ENCODE measurements at places on chromosomes 12 and 14.

GRCh38 chr14:77100961-77101360 is 2.9 kb downstream of the CIPC start:
- no peak for DNase-seq

DNA sequence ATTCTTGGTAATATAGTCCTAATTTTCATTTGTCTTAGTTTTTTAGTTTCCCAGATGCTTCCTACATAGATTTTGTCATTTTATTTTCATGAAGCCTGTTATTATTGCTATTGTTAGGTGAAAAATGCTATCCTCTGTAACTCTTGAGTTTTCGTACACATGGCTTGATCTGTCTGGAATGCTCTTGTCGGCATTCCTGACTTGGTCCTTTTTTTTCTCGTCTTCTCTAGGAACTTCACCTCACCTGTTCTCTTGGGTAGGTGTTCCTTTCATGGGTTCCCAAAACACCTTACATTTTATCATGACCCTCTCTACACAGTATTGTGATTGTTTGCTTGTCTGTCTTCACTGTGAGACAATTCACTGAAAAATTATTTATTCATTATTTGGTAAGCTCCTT is 267.4 kb downstream of the TMTC2 start:
- no peak for DNase-seq

- DNase-seq = no peak
Observed at GRCh38 chr12:42790761-42791151, 201.2 kb upstream of the PRICKLE1 start.

- no peak for DNase-seq
Observed at GRCh38 chr14:99315197-99315596, 43.2 kb upstream of the BCL11B start.

DNA sequence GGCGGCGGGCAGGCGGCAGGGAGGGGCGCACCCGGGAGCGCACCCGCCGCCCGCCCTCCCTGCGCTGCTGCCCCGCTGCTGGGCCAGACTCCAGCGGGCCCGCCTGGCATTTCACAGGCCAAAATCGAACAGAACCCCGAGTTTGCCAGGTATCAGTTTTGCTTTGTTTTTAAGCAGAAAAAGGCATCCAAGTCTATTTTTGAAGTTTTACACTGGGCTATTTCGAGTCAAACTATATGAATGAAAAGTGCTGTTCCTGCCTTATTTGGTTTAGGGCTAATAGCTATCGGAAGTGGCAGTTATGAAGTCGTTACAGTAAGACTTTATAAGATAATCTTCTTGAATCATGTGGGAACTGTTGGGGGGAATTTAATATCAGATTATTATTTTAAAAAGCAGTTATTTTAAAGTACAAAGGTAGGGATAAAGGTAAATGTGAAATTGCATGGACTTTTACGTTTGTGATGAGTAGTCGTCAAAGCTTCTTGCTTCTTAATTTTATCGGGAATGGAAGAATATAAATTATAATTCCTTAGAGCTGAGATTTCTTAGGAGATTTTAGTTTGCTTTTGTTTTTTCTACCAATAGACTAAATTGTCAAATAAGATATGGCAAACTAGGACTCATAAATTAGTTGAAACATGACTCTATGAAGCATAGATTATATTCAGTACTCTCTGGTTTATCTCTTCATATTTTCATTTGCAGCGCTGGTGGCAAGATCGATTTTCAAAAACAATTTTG is 1.1 kb downstream of the MSRB3 start:
- DNase-seq = no peak

DNA sequence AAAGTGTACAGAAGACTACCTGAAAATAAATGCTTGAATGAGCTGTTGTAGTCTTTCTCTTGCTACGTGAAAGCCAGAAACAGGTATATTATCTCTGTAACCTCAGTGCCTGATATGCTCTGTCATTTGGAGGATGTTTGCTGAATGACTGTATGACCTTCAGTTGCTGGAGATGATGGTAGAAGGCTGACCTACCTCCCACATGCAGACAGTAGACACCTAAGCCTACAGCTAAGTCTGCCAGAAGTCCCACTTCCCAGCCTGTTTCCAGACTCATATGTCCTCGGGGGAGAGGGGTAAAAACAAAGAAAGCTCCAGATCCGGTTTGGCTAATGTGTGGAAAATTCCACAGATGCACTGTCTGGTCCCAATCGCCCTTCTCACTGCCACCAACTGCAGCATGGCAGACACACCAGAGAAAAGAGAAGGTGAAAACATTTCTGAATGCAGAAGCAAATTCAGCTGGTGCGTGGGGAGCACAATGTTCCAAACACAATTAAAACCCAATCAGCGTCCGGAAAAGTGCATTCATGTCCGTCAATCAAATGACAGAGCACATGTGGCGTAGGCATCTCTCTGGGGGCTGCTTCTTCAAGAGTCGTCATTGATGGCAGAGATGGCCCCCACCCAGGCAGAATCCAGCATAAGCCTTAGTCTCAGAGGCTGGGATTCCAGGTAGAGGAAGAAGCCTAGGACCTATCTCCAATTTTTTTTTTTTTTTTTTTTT is 76.3 kb upstream of the TBX3 start:
- no peak for DNase-seq

GRCh38 chr12:100753837-100754236 is 40.7 kb upstream of the ANO4 start:
- DNase-seq = no peak

DNA sequence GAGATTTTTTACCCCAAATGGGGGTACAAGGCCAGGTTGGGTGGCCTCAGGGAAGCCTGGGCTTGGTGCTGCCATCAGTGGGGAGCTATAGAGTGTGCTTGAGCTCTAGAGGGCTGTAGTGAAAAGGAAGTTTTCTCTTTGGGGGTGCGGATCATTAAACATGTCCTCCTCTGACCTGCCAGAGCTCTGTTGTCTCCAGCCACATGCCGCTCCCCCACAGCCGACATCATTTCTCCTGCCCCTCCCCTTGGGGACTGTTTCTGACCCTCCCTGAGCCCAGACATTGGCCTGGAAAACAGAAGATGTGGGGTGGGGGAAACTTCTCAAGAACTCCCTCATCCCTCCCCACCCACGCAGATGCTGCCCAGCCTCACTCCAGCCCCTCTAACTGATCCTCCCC is 25.3 kb downstream of the DTX1 start:
- DNase-seq = no peak

DNA sequence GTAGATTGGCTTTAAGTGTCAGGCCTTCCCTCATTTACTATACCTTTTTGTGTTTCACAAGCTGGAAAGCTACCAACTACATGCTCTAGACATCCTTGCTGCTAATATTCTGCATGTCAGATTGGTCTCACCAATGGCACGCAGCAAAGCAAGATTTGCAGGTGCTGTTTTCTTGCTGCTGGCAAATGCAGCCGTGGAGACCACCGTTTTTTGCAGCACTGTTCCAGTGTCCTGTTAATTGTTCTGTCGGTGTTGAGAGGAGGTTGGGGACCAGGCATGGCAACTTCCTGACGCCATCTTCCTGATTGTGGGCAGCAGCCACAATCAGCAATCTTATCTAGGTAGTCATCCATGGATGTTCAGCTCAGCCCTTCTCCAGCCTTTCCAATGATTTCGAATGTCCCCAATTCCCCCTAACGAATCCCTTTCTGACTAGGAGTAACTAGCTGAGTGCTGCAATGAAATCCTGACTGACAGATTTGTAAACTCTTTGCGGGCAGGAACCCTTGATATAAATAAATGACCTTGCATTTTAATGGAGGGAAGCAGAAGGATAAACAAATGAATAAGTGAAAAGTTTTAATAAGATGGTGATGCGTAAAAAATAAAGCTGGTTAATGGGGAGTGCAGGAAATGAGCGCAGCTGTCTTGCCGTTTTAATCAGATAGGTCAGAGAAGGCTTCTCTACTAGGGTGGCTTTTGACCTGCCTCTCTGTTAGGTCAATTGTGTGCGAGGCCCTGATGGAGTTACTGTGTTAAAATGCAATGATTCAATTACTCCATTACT is 574 bp upstream of the CRADD start:
- DNase-seq = no peak

DNA sequence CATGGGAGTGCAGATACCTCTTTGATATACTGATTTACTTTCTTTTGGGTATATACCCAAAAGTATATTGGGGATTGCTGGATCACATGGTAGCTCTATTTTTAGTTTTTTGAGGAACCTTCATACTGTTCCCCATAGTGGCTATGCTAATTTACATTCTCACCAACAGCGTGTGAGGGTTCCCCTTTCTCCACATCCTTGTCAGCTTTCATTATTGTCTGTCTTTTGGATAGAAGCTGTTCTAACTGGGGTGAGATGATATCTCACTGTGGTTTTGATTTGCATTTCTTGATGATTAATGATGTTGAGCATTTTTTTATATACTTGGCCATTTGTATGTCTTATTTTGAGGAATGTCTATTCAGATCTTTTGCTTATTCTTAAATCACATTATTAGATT is 44.1 kb upstream of the JDP2 start:
- DNase-seq = no peak

- no peak for DNase-seq
Observed at GRCh38 chr14:71555654-71556559, 376.3 kb upstream of the RGS6 start.

- DNase-seq = no peak
Observed at GRCh38 chr14:104794993-104795780, at the start of gene AKT1. AKT1 (minus strand) TSS chr14:104795748; CDS start chr14:104792643, 3,105 bp downstream.

DNA sequence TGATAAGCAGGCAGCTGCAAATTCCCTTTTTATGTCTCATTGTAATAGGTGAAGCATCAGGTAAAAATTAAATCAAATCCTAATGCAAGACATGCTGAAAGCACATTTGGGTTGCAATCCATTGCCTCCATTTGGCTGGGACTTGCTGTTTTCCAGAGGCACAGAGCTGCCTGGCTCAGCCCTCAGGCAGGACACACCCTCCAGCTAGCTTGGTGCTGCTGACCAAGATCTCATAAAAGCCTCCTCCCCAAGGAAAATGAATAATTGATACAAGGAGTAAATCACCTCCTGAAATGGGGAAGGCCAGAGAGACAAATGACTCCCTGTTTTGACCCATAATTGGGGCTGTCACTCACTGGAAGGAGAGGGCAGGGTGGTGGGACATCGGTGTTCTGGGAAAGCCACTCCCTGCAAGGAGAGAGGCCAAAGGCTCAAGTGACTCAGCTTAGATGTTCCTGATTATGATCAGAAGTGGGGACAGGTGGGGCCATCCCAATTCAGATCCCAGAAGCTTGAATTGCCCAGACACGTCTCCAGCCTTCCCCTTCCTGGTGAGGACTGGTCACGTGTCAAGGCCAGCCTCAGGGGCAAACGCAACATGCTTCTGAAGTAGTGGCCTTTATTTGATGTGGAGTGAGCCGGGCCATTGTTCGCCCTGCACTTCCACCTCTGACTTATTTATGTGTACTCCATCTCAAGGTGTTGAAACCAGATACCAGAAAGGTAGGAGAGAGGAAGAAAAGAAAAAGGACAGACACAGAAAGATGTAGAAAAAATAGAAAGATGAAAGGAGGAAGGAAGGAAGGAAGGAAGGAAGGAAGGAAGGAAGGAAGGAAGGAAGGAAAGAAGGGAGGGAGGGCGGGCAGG is 773.7 kb downstream of the BCL11B start:
- DNase-seq = no peak

- peak; percentile 45 for DNase-seq
Observed at GRCh38 chr12:33439587-33440011, at the start of gene SYT10. SYT10 (minus strand) TSS chr12:33439819; CDS start chr12:33439522, 297 bp downstream.

DNA sequence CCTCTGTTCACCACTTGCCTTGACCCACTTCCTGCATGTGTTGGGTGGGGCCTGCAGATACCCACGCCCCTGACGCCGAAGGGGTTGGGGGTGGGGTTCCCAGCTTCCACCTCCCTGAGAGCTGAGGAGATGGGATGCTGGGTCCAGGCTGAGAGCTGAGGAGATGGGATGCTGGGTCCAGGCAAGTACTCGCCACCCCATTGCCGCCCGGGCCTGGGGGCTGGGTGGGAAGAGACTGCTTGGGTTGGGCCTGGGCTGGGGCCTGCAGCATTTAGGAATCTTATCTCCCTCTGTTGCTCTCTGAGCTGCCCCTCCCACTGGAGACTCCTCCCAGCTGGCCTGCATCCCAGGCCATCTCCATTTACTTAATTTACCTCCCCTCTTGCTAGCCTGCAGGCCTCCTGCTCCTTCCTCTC is 17.4 kb downstream of the TEAD4 start:
- DNase-seq = no peak

GRCh38 chr12:40854604-40855003 is 162.4 kb downstream of the CNTN1 start:
- DNase-seq = no peak

DNA sequence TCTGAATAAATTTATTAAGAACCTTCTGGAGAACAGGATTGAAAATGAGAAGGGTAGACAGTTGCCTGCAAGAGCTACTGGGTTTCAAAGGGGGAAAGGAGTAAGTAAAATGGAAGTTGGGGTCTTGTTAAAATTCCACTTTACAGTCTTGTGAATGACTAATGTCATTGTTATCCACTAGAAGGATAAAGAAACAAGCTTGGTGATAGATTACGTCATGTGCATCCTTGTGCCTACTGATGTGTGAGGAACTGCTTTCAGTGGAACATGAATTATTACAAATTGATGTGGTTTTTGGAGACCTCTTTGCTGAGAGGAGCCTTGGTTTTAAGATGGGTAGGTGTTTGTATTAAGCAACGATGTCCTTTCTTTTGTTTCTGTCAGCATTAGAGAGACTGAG is 272.5 kb upstream of the PRICKLE1 start:
- DNase-seq = no peak

GRCh38 chr12:34603382-34604035 is 581.2 kb downstream of the ALG10 start:
- no peak for DNase-seq

DNA sequence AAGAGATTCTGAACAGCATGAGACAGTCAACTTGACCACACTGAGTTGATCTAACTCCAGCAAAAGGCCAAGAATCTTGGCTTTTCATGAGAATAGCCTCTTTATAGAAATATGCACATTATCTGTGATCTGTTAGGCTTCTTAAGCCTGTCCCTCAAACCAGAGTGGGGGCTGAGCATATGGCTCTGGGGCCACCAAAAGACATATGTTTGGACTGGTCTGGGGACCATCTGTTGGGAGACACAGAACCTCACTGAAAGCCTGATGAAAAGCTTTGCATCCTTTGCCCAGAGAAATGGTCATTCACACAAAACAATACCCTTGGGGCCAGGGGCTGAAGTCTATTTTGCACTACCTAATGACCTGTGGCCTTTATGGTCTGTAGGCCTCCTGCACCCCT is 165.3 kb upstream of the PRMT8 start:
- DNase-seq = no peak

DNA sequence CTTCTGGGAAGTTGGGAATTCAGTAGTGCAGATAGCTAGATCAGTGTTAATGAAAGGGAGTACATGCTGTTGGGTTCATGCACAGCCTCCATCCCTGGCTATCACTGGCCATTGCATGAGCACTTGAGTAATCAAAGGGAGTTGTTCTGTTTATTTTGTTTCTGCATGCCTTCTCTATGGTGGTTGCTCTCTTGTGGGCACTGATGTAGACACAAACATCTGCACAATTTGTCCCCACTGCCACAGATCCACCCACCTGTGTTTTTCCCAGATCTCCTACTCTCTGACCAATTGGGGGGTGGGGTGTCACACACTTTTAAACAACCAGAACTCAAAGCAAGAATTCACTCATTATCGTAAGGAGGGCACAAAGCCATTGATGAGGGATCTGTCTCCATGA is 89.7 kb upstream of the DHRS4 start:
- no peak for DNase-seq
